D341Med (cell line): ENCODE measurements at places on chromosomes 7 and 10.
A peak's percentile ranks its signal among the peaks of the same experiment; 100 is the strongest.

GRCh38 chr10:131822013-131822691, 78.7 kb upstream of the PPP2R2D start:
- no peak for DNase-seq

- DNase-seq, result no peak
These were observed 289.1 kb downstream of the FGFR2 start for GRCh38 chr10:121309164-121309563.

- no peak for DNase-seq
These were observed 474.0 kb upstream of the FOXK1 start for GRCh38 chr7:4208086-4208485.

- no peak for DNase-seq
These were observed 1.7 kb downstream of the ATAD1 start for GRCh38 chr10:87816163-87816897.

GRCh38 chr10:44400541-44400940, 15.6 kb upstream of the CXCL12 start:
- DNase-seq, result no peak

- DNase-seq, result no peak
These were observed 166.6 kb downstream of the THSD7A start for GRCh38 chr7:11665357-11665756.

DNA sequence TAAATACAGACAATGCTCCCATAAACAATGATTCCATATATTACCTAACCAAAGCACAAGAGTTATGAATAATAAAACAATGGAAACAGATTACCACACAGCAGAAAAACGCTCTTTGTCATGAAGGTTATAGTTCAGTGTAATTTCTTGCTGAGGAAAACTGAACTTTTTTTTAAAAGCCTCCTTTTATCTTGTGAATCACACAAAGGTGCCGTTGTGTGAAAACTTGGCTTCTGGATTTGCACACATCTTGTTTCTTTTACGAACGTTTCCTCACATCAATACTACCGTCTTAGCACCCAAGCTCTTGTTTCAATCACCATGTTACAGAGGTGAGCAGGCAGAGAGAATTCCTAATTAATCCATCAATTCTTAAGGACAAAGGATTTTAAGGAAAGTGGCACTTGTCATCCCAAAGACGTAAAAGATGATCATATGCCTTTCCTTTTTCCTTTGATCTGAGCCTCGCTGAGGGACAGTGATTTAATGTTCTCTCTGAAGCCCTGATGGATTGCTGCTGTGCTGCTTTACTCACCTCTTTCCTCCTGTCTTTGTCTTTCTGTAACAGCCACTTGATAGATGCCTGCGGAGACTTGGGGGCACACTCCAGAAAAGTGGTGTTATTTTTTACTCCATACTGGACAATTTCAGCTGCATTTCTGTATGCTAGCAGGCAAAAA, 110.1 kb downstream of the CD36 start:
- no peak for DNase-seq

DNA sequence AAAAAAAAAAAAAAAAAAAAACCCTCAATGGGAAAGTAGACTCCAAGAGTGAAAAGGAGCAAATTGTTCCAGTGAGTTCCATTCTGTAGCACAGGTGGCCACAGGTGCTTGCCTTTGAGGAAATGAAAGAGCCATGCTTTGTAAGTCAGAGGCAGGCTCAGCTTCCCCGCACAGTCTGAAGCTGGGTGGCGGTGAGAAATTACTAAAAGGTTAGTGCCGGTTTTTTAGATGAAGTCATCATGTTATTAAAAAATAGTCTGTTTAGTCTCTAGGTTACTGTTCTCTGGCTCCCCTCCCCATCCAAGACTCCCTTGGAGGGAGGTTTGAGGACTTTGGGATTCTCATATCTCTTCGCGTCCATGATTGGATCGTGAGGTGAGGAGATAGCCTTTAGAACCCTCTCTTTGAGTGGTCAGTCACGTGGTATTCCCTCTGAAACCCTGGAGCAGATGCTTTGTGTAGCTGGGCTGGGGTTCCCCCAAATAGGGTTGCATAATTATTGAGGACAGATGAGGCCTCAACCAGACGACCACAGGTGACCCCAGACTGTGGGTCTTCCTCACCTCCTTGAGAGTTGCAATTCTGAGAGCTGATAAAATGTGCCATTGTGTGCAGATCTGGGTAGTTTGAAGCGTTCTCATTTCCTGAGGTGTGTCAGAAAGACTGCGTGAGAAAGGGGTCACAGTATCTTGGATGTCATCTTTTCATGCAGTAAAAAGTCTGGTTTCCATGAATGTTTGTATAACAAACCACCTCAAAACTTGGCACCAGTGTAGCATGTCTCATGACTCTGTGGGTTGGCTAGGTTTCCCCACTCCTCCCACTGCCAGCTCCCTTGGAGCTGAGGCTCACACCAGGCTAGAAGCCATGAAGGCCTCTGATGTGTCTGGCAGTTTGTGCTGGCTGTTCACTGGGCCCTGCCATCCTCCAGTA, 27.1 kb downstream of the OGDH start:
- no peak for DNase-seq

DNA sequence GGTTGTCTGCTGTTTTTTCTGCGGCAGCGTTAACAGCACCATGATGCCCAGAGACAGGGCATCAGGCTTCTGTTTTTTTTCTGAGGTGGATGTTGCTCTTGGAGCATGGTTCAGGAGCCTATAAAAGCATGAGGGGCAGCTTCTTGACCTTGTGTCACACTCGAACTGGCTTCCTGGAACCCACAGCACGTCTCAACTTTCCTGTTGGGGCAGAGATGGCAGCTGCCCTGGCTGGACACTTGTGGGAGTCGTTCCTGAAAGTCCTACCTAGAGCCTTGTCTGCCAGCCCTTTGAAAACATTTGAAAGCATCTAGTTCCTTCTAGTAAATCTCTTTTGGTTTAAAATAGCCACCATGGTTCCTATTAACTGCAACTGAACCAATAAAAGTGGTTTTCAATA, 28.9 kb upstream of the PRKAG2 start:
- no peak for DNase-seq

- DNase-seq, result no peak
These were observed 164.9 kb downstream of the DGKI start for GRCh38 chr7:137681657-137682562.

DNA sequence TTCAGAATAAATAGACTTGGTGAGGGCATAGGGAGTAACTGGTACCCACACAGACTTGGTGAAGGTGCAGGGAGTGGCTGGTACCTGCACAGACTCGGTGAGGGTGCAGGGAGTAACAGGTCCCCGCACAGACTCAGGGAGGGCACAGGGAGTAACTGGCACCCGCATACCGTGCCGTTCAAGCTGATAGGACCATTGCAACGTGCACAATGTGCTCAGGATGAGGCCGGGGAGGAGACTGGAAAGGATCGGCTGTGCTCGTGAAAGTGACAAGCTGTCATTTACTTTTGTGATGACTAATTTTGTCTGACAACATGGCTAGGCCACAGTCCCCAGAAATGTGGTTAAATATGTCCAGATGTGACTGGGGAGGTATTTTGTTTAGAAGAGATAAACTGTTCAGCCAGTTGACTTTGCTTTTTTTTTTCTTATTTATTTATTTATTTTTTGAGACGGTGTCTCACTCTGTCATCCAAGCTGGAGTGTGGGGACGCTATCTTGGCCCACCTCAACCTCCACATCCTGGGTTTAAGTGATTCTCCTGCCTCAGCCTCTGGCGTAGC, 76.2 kb upstream of the NMT2 start:
- no peak for DNase-seq

DNA sequence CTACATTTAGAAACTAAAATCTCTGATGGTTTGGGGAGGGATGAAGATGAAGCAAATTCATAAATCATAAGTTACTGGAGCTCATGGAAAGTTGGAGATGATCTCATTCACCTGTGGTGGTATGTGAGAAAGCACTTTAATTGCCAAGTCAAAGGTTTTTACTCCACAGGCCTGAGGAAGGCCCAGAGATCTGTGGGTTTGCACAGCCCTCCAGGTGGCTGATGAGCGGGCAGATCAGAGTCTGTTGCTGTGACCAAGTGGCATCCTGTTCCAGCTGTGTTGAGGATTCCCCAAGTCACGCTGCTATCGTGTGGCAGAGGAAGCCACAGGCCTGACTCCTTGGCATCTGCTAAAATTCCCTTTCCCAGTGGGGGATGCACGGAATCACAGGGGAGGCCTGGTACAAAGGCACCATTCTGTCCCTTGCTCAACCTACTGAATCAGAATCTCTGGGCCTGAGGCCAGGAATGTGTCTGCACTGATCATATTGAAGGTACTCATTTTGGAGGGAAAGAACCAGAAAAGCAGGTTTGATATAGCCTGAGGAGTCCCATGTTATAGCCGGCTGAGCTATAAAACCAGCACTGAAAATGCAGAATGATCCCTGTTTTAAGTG, 19.7 kb upstream of the DDC start:
- no peak for DNase-seq

DNA sequence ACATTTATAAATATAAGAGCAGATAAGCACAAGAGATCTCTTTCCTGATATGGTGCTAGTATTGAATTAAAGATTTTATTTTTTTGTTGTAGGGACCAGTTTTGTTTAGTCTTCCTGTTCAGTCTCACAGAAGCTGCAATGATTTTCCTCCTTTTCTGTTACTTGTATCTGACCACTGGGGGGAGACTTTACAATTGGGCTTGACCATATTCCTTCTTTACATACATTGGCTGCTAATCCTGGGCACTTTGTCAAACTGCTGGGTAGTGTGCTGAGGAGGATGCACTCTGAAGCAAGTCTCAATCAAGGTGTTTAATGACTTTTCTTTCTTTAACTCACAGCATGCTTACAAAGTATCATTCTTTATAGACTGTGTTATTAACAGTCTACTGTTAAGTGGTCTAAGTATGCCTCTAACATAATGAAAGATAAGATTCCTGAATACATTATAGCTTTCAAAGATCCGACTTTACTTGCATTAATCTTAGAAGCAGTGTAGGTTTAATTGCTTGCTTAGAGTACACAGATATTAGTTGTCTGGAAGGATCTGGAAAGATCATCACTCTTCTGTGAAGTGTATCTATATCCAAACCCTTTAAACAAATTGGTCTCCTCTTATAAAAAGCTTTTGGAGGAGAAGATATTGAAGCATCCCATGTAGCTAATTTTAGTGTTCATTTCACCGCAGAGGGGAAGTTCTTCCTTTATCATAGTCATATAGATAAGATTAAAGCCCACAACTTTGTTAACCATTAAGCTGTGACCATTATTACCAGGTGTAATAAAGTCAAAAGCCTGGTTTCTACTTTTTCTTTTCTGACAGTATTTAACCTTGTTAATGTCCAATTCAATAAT, 3.1 kb downstream of the PALS2 start:
- DNase-seq, result peak; percentile 45

- DNase-seq, result no peak
These were observed 1073.5 kb upstream of the LRRN3 start for GRCh38 chr7:110017405-110017804.

DNA sequence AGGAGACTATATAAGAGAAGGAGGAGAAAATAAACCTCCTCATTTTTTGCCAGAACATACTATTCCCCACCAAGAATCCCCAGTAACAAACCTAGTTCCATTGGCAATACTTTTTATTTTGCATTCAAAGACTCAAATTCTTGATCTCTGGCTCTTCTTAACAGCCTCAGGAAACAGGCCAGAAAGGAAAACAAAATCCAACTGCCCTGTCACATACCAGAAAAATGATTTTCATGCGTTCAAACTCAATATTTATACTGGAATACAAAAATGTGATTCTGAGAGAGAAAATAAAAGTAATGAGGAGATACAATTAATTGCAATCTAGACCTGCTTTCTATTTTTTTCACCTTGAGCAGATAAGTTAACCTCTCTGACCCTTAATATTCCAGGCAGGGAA, 435.9 kb upstream of the AUTS2 start:
- DNase-seq, result no peak

DNA sequence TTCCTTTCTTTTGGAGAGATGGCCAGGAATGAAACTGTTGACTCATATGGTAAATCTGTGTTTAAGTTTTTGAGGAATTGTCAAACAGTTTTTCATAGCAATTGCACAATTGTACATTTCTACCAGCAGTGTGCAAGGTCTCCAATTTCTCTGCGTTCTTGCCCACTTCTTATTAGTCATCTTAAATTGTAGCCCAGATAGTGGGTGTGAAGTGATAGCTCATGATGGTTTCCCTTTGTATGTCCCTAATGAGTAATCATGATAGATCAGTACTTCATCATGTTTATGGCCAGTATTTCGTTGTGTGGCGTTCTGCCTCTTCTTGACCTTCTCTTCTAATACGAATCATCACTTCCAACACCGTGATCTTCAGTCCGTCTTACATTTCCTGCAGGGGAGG, 136.3 kb downstream of the DOCK1 start:
- no peak for DNase-seq

DNA sequence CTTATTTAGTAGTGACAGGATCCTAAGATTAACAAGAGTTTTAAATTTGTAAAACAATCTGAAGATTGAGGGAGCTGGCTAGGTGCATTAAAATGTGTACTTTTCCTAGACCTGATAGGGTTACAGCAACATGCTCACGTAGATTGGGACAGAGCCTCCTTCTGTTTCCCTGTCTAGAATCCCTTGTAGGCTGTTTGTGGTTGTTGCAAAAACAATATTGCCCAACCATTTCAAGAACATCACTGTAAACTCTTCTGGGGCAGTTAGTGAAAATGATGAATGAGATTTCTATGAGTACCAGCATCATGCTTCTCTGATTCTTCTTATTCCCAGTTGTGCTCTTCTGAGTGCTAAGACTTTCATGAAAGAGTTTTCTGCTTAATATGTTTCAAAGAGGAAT, 14.7 kb upstream of the CPED1 start:
- DNase-seq, result no peak
